ENCODE measurements at places on chromosomes 16 and 17. TPM values are rescaled to one million over a fixed set of nuclear protein-coding genes. Genes with fewer than 3 reads are reported as not detected.

GRCh38 chr16:23754594-23755483 lies at the start of gene CHP2:
CHP2 (plus strand) TSS chr16:23755026; CDS start chr16:23755050, 24 bp downstream.
- H3K27me3 ChIP-seq = peaks cover 15% of the 10 kb centered on the region
- no peak for DNase-seq

GRCh38 chr17:68595986-68596385 lies 5.2 kb downstream of the FAM20A start:
- no peak for DNase-seq
- peaks cover 5% of the 10 kb centered on the region for H3K27me3 ChIP-seq
- H3K4me3 ChIP-seq = no peak overlapping the region
- H3K27ac ChIP-seq = no peak overlapping the region
- no peaks in the 10 kb centered on the region for H3K36me3 ChIP-seq

GRCh38 chr16:73062743-73063733 lies 15.1 kb upstream of the ZFHX3 start:
- H3K4me3 ChIP-seq = no peak overlapping the region
- H3K27ac ChIP-seq = no peak overlapping the region
- H3K27me3 ChIP-seq = no peaks in the 10 kb centered on the region
- no peaks in the 10 kb centered on the region for H3K36me3 ChIP-seq
- H3K4me1 ChIP-seq = peaks cover 26% of the 10 kb centered on the region

The NECAB2 gene
- 2.0 TPM for total RNA-seq

DNA sequence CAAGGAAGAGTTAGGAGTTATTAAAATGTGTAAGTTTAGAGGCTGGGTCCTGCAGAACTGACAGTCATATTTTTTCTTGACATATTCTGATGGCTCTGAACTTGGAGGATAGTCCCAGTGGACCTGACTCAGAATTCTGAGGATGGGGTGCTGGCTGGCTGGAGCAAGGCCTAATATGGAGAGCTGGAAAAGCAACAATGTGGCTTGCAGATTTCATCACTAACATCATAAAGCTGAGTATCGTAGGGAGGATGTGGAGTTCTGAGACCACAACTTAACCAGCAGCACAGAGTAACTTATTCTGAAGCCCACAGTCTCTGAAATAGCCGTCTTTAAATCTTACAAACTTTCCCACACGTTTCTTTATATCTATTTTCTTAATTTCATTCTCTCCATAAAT lies 2.3 kb downstream of the KRTAP1-5 start:
- no peak overlapping the region for H3K4me3 ChIP-seq
- H3K27me3 ChIP-seq = no peaks in the 10 kb centered on the region
- H3K4me1 ChIP-seq = peaks cover 21% of the 10 kb centered on the region
- no peak for DNase-seq

DNA sequence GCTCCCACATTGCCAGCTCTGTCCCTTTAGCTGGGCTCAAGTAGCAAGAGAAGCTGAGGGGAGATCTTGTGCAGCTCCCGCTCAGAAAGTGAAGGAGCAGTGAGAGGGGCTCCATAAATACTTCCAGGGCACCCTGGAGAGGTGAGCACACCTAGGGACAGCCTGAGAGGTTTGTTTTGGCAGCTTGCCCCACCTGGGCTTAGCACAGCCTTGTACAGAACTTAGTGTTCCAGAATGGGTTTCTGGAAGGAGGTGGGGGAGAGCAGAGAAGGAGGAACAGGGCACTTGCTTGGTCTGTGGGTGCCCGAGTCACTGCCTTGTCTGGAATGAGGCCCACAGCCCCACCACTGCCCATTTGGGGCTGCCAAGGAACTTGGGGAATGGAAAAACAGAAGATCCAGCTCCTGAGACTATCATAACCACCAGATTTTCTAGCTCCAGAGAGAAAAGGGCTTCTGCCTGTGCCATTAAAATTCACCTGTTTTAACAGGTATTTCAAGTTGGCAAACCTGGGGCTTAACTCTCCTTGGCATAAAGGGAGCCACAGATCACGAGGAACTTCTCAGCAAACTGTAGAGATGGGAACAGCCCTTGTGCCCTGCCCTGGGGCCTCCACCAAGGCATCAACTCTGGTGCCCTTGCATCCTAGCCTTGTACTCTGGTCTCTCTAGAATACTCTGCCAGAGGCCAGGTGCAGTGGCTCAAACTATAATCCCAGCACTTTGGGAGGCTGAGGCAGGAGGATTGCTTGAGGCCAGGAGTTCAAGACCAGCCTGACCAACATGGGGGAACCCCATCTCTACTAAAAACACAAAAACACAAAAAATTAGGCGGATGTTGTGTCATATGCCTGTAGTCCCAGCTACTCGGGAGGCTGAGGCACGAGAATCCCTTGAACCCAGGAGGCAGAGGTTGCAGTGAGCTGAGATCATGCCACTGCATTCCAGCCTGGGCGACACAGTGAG lies 1.9 kb downstream of the PRR15L start:
- DNase-seq = peak; percentile 23
- no peak overlapping the region for H3K27ac ChIP-seq
- peaks cover 30% of the 10 kb centered on the region for H3K4me1 ChIP-seq
- H3K27me3 ChIP-seq = no peaks in the 10 kb centered on the region
- no peak overlapping the region for H3K4me3 ChIP-seq
- H3K36me3 ChIP-seq = no peaks in the 10 kb centered on the region

DNA sequence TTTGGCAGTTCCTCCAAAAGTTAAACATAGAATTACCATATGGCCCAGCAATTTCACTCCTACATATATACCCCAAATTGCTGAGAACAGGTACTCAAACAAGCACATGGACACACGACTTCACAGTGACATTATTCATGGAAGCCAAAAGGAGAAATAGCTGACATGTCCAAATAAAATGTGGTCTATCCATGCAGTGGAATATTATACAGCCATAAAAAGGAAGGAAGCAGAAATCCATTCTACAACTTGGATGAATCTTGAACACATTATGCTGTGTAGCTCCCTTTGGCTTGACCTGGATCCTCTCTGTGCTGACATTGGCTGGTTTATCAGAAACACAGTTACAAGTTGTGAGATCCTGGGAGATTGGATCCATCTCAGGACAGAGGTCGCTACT lies 370.9 kb upstream of the EEF2KMT start:
- no peaks in the 10 kb centered on the region for H3K27me3 ChIP-seq
- H3K4me1 ChIP-seq = no peaks in the 10 kb centered on the region

- no peak overlapping the region for H3K27ac ChIP-seq
- H3K4me1 ChIP-seq = no peaks in the 10 kb centered on the region
- no peaks in the 10 kb centered on the region for H3K36me3 ChIP-seq
- no peak for DNase-seq
Measured at GRCh38 chr16:75298267-75298666, 46.8 kb upstream of the BCAR1 start.

- H3K27ac ChIP-seq = peak overlapping the region; percentile 95
- peak overlapping the region; percentile 50 for H3K4me3 ChIP-seq
- no peaks in the 10 kb centered on the region for H3K36me3 ChIP-seq
- peaks cover 42% of the 10 kb centered on the region for H3K4me1 ChIP-seq
Measured at GRCh38 chr17:31580706-31581490, 189.4 kb downstream of the RAB11FIP4 start.

DNA sequence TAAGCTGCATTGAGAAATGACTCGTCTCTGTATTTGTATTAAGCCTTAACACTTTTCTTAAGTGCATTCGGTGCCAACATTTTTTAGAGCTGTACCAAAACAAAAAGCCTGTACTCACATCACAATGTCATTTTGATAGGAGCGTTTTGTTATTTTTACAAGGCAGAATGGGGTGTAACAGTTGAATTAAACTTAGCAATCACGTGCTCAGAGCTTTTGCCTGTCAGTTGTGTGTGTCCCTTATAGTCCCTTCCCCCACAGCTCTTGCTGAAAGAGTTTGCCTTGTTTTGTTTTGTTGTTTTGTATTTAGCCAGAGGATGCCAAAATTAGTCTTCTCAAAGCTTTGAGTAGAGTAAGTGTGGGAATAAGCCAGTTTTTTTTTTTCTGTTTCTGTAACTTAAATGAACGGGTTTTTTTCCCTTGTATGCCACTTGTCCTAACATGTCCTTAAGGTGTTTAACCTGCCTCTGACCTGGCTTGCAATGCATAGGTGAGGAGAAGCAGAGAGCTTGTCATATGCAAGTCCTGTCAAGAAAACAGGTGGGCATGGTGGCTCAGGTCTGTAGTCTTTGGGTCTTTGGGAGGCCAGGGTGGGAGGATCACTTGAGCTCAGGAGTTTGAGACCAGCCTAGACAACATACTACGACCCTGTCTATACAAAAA lies 4.6 kb upstream of the MAPK8IP3 start:
- peaks cover 8% of the 10 kb centered on the region for H3K4me1 ChIP-seq
- no peaks in the 10 kb centered on the region for H3K27me3 ChIP-seq
- H3K36me3 ChIP-seq = peaks cover 34% of the 10 kb centered on the region
- no peak for DNase-seq

The KRTAP2-3 gene
- 10.8 TPM for total RNA-seq

DNA sequence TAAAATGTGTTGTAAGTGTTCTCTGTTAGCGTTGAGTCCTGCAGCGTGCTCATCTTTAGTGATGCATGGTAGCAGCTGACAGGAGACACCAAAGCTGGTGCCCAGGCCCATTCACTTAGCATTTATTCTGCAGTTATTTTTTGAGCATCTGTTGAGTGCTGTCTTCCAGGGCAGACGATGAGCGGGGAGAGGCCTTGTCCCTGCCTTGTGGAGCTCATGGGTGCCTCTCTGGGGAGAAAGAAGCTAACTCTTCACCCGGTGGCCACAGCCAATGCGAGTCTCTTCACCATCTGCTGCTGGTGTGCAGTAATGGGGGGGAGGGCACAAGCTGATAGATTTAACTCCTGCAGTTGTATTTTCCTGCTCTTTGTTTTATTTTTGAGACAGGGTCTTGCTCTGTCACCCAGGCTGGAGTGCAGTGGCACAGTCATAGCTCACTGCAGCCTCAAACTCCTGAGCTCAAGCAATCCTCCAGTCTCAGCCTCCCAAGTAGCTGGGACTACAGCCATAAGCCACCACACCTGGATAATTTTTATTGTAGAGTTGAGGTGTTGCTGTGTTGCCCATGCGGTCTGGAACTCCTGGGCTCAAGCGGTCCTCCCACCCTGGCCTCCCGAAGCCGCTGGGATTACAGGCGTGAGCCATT lies 30.5 kb downstream of the GPT2 start:
- no peaks in the 10 kb centered on the region for H3K4me1 ChIP-seq
- no peak overlapping the region for H3K4me3 ChIP-seq
- no peaks in the 10 kb centered on the region for H3K27me3 ChIP-seq
- no peak overlapping the region for H3K27ac ChIP-seq

The KRTAP4-9 gene
- not detected for total RNA-seq

- peak overlapping the region; percentile 75 for H3K4me3 ChIP-seq
- no peaks in the 10 kb centered on the region for H3K36me3 ChIP-seq
- H3K27ac ChIP-seq = peak overlapping the region; percentile 8
- DNase-seq = peak; percentile 40
- H3K27me3 ChIP-seq = no peaks in the 10 kb centered on the region
Measured at GRCh38 chr16:23148513-23149266, 562 bp downstream of the USP31 start.

DNA sequence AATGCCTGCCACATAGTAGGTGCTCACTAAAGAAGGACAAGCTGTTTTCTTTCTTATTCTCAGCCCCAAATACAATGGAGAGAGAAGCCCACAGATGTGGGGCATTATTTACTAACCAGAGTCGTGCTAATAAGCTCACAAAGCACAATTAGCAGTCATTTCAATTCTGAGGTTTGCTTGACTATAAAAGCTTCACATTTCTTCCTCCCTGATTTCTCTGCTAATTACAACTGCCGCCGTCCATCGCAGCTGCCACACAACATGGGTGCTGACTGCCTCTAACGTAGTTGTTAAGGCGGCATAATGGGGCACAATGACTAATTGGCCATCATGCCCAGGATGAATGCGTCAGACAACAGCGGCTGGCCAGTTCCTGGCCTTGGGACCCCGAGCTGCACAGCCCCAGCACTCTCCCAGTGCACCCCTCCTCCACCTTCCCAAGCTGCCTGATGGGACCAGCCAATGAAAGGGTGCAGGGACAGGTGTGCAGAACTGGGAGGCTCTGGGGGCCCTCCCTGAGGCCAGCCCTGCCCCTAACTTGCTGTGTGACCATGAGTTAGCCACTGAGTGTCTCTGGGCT lies 109.2 kb downstream of the CCT6B start:
- no peak overlapping the region for H3K4me3 ChIP-seq
- no peak overlapping the region for H3K27ac ChIP-seq
- peaks cover 9% of the 10 kb centered on the region for H3K27me3 ChIP-seq
- H3K36me3 ChIP-seq = no peaks in the 10 kb centered on the region
- DNase-seq = no peak
- no peaks in the 10 kb centered on the region for H3K4me1 ChIP-seq

The KRTAP9-7 gene
- total RNA-seq = not detected

DNA sequence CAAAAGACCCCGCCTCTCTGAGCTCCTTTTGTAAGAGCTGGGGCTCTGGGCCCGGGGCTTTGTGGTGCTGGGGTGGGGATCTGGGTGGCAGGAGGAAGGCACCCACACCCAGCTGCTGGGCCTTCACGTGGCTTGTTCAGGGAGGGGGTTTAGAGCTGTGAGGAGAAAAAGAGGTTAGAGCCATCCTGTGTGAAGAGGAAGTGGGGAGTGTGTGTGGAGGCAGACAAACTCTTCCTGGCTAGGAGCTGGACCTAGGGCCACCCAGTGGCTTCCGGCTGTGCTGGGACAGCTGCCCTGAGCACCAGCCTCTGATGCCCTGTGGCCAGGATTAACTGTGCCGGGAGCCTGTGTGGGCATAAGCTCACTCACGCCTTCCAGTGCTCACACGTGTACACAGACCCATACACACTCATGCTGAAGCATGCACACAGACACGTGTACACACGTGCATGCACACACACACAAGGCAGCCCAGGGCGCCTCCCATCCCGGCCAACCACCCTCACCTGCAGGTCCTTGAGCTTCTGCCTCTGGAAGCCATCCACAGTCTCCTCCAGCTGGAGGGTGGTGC lies 7.4 kb downstream of the CIBAR2 start:
- H3K36me3 ChIP-seq = no peaks in the 10 kb centered on the region
- no peak overlapping the region for H3K27ac ChIP-seq
- no peaks in the 10 kb centered on the region for H3K27me3 ChIP-seq
- no peak overlapping the region for H3K4me3 ChIP-seq
- DNase-seq = no peak

The TIGD7 gene
- 5.5 TPM for total RNA-seq

- no peaks in the 10 kb centered on the region for H3K36me3 ChIP-seq
- no peak for DNase-seq
- no peak overlapping the region for H3K4me3 ChIP-seq
- no peaks in the 10 kb centered on the region for H3K27me3 ChIP-seq
Measured at GRCh38 chr17:14121952-14122351, 52.6 kb downstream of the COX10 start.

The CD300H gene
- not detected for total RNA-seq

Measured in PC-3 (cell line).